Stimulated activated CD8-positive, alpha-beta memory T cell treated with anti-CD3 and anti-CD28 coated beads, Interleukin-15, amount 100 ng/mL, for 24 hours (primary cell): ENCODE measurements at places on chromosomes 2 and 18.

DNA sequence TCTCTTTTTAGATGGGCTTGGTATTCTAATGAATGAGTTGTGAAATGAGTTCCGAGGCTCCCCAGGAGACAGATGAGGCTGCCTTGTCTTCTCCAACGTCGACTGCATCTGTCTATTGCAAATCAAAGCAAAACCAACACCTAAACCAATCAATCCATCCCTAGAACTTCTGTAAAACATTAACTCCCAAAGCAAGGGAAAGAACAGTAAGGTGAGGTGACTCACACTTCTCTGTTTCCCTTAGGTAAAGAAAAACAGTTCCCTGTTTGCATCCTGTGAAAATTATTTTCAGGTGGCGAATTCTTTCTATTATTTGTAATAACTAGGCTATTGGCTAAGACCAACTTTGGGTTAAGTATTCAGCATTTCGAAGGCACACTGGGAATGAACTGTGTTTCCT lies 249.4 kb downstream of the EPHA4 start:
- no peak for DNase-seq

DNA sequence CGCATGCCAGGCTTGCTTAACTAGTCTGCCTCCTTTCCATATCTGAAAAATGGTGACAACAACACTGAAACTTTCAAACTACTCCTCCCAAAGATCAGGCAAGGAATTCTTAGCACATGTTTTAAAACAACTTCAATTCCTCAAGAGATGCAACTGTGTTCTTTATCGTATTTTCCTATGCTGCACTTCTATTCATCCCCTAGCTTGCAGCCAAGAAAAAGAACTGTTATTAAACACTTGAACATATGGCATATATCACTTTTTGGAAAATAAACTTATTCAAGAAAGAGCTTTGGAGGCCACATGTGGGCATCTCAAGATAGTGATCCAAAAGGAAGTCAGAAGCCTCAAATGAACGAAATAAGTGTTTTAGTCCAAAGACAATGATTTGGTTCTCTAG lies 75.6 kb upstream of the STAM2 start:
- no peak for DNase-seq

DNA sequence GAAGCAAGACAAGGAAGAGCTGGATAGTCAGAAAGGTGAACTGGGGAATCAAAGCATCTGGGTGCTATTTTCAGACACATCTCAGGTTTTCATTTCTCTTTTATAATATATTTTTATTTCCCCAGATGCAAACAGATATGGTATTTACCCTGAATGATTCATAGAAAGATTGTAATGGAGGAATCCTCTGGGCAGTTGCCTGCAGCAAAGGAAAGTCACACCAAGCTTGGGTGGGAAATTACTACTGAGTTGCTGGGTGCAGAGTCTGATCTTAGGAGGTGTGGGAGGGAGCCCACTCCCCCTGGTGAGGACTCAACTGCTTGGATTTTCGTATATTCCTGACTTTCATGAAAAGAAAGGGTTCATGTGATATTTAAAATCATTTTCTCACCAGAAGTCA lies 2.1 kb downstream of the EFR3B start:
- DNase-seq = no peak

DNA sequence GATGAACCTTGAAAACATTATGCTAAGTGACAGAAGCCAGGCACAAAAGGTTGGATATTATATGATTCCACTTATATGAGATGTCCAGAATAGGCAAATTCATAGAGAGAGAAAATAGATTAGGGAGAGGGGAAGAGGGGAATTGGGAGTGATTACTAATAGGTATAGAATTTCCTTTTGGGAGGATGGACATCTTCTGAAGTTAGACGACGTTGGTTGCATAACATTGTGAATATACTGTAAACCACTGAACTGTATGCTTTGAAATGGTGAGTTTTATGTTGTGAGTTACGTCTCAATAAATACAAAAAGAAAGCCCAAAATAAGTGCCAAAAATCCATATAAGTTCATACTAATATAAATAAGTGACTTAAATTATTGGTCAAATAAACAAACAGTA lies 18.6 kb upstream of the CYP26B1 start:
- DNase-seq = no peak

GRCh38 chr2:198852248-198852647 lies 605.5 kb downstream of the SATB2 start:
- no peak for DNase-seq

- DNase-seq = no peak
Observed at GRCh38 chr2:239549711-239550255, 149.0 kb upstream of the HDAC4 start.

- no peak for DNase-seq
Observed at GRCh38 chr2:240928476-240929363, 22.6 kb downstream of the CROCC2 start.
